Activated T-helper 9 cell treated with anti-CD3 and anti-CD28 coated beads, Interleukin-2, amount 50 U/mL, for 16 hours (primary cell): ENCODE measurements at places on chromosomes 6 and 20.

DNA sequence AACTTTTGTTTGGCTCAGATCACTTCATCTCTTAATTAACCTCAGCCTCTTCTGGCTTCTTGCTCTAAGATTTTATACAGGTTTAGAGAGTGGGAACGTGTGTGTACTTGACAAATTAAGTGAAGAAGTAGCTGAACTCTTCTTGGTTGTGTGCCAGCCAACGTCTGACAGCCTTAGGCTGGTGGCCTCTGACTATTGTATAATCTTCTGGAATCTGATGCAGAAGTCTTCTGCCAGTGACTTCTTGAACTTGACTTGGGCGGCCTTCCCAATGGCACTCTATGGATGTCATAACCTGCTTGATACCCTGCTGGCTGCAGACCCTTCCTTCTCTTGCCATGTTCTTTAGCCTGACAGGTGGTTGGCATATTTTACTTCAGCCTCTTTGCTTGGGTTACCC, 660.5 kb downstream of the DOK5 start:
- DNase-seq = no peak

GRCh38 chr20:1423625-1424106, 30.8 kb upstream of the FKBP1A start:
- no peak for DNase-seq

DNA sequence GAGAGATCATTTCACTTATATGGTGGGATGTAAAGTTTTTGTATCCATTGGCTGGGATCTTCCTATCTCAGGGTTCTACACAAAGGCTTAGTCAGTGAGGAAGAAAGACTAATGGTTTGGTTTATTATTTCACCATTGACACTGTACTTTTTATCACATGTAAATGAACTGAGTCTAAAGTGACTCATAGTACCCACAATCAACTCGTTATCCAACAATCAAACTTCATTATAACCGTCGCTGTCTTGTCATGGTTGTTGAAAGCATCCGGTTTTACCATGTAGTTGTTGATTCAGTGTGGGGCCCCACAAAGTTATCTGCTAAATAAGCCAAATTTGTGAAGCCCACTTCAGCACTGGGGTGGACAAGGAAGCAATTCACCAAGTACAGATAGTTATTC, 55.8 kb upstream of the MTRF1L start:
- no peak for DNase-seq

DNA sequence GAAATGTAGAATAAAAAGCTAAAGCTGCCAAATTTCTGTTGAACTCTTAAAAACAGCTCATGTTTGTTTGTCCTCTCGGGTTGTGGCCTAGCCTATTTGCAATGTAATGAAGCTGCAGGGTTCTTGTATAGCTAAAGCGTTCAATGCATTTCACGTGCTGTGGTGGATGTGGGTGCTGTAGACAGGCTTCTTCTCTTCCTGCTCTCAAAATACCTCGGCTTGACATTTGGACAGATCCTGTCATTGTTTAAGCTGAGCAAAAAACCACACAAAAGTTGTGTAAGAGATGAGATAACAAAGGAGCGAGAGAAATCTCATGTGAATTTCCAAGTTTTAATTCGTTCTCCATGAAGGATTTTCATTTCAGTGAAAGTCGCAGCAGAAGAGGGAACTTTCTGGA, 196.3 kb upstream of the UST start:
- no peak for DNase-seq

DNA sequence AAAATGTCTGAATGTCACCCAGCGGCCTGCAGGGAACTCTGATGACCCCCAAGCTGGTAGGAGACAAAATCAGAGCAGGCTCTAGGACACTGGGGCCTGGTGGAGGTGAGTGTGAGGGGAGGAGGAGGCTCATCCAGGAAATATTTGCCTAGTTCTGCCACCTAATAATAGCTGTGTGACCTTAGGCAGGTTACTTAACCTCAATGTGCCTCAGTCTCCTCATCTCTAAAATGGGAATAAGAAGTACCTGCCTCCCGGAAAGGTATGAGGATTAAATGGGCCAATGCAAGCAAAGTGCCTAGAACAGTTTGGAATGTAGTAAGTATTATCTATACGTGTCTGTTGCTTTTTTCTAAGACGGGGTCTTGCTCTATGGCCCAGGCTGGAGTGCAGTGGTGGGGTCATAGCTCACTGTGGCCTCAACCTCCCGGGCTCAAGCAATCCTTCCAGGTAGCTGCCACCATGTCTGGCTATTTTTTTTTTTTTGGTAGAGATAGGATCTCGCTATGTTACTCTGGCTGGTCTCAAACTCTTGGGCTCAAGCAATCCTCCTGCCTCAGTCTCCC, 60.4 kb downstream of the RAB44 start:
- DNase-seq = no peak

DNA sequence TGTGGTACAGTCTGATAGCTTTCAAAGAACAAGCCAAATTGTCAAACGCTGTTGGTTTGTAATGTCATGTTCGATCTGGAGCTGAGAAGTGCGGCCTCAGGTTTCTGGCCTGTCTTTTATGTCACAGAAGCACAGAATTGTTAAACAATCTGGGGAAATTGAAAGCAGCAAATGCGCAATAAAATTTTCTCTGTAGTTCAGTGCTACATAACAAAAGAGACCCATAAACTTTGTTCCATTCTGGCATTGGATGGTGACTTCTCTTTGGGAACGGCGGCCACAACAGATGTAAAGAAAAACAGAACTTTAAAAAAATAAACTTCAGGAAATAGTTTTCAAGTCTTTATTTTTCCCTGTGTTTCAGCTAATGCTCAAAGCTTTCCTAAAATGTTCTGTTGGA, 106.9 kb downstream of the PRL start:
- no peak for DNase-seq
